ENCODE measurements at places on chromosomes 6 and 20. TPM values are rescaled to one million over a fixed set of nuclear protein-coding genes. Genes with fewer than 3 reads are reported as not detected.

GRCh38 chr6:37514321-37514771 is 14.7 kb upstream of the CCDC167 start:
- peaks cover 63% of the 10 kb centered on the region for H3K4me1 ChIP-seq
- peaks cover 2% of the 10 kb centered on the region for H3K36me3 ChIP-seq
- no peaks in the 10 kb centered on the region for H3K27me3 ChIP-seq
- no peak overlapping the region for H3K4me3 ChIP-seq
- peak; percentile 32 for DNase-seq

GRCh38 chr6:8195714-8196102 is 93.4 kb upstream of the EEF1E1 start:
- H3K36me3 ChIP-seq, result no peaks in the 10 kb centered on the region
- H3K27me3 ChIP-seq, result peaks cover 5% of the 10 kb centered on the region
- H3K27ac ChIP-seq, result no peak overlapping the region
- no peak overlapping the region for H3K4me3 ChIP-seq
- no peak for DNase-seq

DNA sequence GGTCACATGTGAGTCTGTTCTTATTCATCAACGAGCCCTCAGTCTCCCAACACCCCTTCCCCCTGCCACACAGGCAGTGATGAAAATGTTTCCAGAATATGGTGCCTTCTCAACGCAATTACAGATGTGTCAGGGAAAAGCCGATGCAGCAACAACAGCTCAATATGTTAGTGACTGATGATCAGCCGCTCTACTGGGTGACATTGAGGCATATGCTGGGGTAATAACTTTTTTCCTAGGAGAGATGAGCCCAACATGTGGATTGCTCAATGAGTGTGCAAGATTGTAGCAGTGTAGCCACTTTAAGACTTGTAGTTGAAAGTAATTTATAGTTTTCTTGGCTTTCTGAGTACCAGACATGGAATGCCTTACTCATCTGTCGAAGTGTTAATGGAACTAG is 49.4 kb downstream of the DTD1 start:
- peaks cover 2% of the 10 kb centered on the region for H3K36me3 ChIP-seq
- H3K27me3 ChIP-seq, result no peaks in the 10 kb centered on the region
- no peak for DNase-seq
- no peak overlapping the region for H3K4me3 ChIP-seq
- H3K27ac ChIP-seq, result no peak overlapping the region
- no peaks in the 10 kb centered on the region for H3K4me1 ChIP-seq

Gene MACROD2
- not detected for total RNA-seq

DNA sequence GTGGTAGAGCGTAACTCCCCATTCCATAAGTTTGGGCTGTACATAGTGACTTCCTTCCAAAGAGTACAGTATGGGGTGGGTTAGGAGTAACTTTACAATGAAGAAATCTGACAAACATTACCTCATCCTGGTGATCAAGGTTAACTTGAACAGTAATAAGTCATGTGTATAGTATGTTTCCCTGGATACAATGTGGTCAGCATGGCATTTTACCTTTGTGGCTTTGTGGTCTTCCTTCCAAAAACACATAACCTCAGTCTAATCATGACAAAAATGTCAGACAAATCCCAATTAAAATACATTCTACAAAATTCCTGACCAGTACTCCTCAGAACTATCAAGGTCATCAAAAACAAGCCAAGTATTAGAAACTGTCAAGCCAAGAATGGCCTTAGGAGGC is 225.1 kb downstream of the UBE3D start:
- no peak for DNase-seq
- no peaks in the 10 kb centered on the region for H3K27me3 ChIP-seq
- H3K4me3 ChIP-seq, result no peak overlapping the region
- H3K27ac ChIP-seq, result no peak overlapping the region
- no peaks in the 10 kb centered on the region for H3K36me3 ChIP-seq
- no peaks in the 10 kb centered on the region for H3K4me1 ChIP-seq

Gene SEMG2
- not detected for total RNA-seq

DNA sequence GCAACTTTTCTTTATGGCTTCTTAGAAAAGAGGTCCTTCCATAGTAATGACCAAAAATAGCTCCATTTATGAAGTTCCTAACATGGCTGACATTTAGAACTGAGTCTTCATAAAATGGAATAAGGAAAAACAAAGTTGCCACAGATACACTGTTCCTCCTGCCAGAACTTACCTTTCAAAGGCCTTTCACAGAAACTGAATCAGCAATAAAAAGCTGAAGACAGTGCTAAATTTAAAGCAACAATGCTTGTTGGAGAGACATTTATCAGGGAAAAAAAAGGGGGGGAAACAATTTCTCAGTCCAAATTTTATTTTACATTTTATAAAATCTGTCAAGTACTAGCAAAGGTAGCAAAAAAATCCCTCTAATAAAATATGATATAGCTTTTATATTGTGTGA is 17.3 kb downstream of the DEK start:
- H3K27ac ChIP-seq, result no peak overlapping the region
- H3K27me3 ChIP-seq, result no peaks in the 10 kb centered on the region
- DNase-seq, result no peak
- H3K4me3 ChIP-seq, result no peak overlapping the region
- H3K36me3 ChIP-seq, result peaks cover 93% of the 10 kb centered on the region
- peaks cover 56% of the 10 kb centered on the region for H3K4me1 ChIP-seq

DNA sequence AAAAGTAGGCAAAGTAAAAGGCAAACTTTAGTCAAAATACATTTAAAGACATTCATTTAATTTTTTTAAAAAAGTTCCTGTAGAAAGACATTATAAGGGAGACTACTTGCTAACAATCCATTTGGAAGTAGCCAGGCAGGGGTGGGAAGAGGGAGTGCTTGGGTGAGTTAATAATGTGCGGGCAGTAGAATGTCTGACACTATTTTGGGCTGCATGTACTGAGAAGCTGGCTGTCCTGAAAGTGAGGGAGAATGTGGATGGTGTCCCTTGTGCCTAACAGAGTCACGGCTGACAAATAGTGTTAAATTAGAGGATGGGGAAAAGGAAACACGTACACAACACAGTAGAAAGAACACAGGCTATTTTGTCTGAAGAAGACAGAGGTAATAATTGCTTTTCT is 142.5 kb downstream of the LCA5 start:
- DNase-seq, result no peak
- H3K27me3 ChIP-seq, result no peaks in the 10 kb centered on the region
- H3K4me1 ChIP-seq, result no peaks in the 10 kb centered on the region
- H3K4me3 ChIP-seq, result no peak overlapping the region
